A549 treated with CORT108297 at 1 μM for 4 hours (cell line): ENCODE measurements at places on chromosomes 2 and 18. TPM values are rescaled to one million over a fixed set of nuclear protein-coding genes. Genes with fewer than 3 reads are reported as not detected.

PJVK gene
- 1.1 to 1.5 TPM (median 1.3 TPM) in 5 replicates for total RNA-seq

AFF3 gene
- 0.01 to 0.16 TPM (median 0.06 TPM) in 5 replicates for total RNA-seq

ANKRD39 gene
- 19.1 to 23.9 TPM (median 22.4 TPM) in 5 replicates for total RNA-seq

QPCT gene
- 16.9 to 19.5 TPM (median 18.4 TPM) in 5 replicates for total RNA-seq

DRC1 gene
- total RNA-seq, result 0.19 to 0.34 TPM (median 0.25 TPM) in 5 replicates

SERPINB13 gene
- not detected in 5 replicates for total RNA-seq

HS6ST1 gene
- total RNA-seq, result 9.7 to 13.9 TPM (median 12.6 TPM) in 5 replicates

ABCG5 gene
- total RNA-seq, result not detected in 5 replicates

MROH2A gene
- total RNA-seq, result 0.09 to 0.20 TPM (median 0.15 TPM) in 4 of 5 replicates, not detected in the other

ZAP70 gene
- total RNA-seq, result 0.03 to 0.15 TPM in 2 of 5 replicates, not detected in the others

C1QL2 gene
- total RNA-seq, result 0.06 to 0.20 TPM (median 0.07 TPM) in 5 replicates

TIMM21 gene
- total RNA-seq, result 54.8 to 62.4 TPM (median 57.1 TPM) in 5 replicates

ALPG gene
- total RNA-seq, result 0.12 to 0.22 TPM (median 0.16 TPM) in 5 replicates

SRBD1 gene
- 7.7 to 10.6 TPM (median 8.0 TPM) in 5 replicates for total RNA-seq

GBX2 gene
- 2.1 to 3.1 TPM (median 2.9 TPM) in 5 replicates for total RNA-seq

SATB2 gene
- total RNA-seq, result 2.7 to 3.6 TPM (median 3.3 TPM) in 5 replicates

MRPL19 gene
- total RNA-seq, result 69.2 to 76.6 TPM (median 72.9 TPM) in 5 replicates

ERBB4 gene
- not detected in 5 replicates for total RNA-seq

NMUR1 gene
- total RNA-seq, result 0.03 TPM in 1 of 5 replicates, not detected in the others

ASXL3 gene
- total RNA-seq, result not detected in 5 replicates

SLC23A3 gene
- total RNA-seq, result 0.47 to 1.0 TPM (median 0.72 TPM) in 5 replicates

PDCL3 gene
- 35.6 to 52.1 TPM (median 36.6 TPM) in 5 replicates for total RNA-seq

CXCR4 gene
- 0.28 to 0.75 TPM (median 0.51 TPM) in 5 replicates for total RNA-seq

XDH gene
- 1.2 to 1.9 TPM (median 1.4 TPM) in 5 replicates for total RNA-seq

HRH4 gene
- total RNA-seq, result not detected in 5 replicates

ZNF396 gene
- 0.52 to 0.90 TPM (median 0.72 TPM) in 5 replicates for total RNA-seq

CEP68 gene
- total RNA-seq, result 7.5 to 12.6 TPM (median 10.4 TPM) in 5 replicates

CMPK2 gene
- 0.87 to 1.2 TPM (median 1.1 TPM) in 5 replicates for total RNA-seq

BOLL gene
- total RNA-seq, result not detected in 5 replicates

SOX11 gene
- not detected in 5 replicates for total RNA-seq

IL1R1 gene
- total RNA-seq, result 22.9 to 40.2 TPM (median 34.7 TPM) in 5 replicates

ANO7 gene
- 1.5 to 2.6 TPM (median 2.5 TPM) in 5 replicates for total RNA-seq

EML4 gene
- 24.4 to 29.6 TPM (median 28.2 TPM) in 5 replicates for total RNA-seq

TMEM17 gene
- 5.3 to 6.0 TPM (median 5.5 TPM) in 5 replicates for total RNA-seq

IL36A gene
- not detected in 5 replicates for total RNA-seq

SLC5A7 gene
- total RNA-seq, result not detected in 5 replicates
